M059J (cell line): ENCODE measurements at places on chromosomes 7 and 10. TPM values are rescaled to one million over a fixed set of nuclear protein-coding genes. Genes with fewer than 3 reads are reported as not detected.

AOAH gene
- total RNA-seq = 2.6 and 3.0 TPM in 2 replicates

DNA sequence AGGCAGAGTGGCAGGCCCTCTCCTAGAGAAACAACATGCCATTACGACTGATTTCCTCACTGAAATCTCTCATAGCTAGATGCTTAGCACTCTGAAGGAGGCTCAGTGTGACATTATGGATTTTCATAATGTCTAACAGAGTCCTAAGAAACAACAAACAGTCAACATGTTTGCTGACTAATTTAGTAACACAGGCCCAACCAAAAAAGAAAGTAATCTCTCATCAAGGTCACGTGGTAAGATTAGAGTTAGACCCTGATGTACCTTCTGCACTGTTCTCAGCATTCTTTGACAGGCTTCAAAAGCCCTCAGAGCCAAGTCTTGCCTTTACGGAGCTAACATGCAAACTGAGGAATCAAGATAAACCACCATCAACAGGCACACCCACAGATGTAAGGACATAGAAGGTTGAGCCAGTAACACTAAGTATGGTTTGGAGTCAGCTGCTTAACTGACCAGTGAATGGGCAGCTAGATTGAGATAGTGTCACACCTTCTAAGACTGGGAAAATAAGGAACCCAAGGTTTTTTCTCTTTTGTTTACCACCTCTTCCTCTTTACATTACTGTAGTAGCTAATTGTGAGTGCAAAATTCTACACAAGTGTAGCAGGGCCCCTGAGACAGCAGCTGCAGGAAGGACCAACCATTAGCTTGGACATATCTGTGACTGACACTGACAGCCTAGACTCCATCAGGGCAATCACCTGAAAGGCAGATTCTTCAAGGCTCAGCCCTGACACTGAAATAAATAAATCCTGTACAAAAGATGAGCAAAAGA, 15.3 kb upstream of the KCNIP2 start:
- no peak for DNase-seq

MKLN1 gene
- 26.5 and 32.0 TPM in 2 replicates for total RNA-seq

GRCh38 chr10:85789125-85789524, 577.5 kb downstream of the GRID1 start:
- no peak for DNase-seq

RASA4 gene
- 5.4 and 9.0 TPM in 2 replicates for total RNA-seq

MACC1 gene
- total RNA-seq = 0.07 and 0.15 TPM in 2 replicates

- DNase-seq = no peak
Measured at GRCh38 chr7:52992479-52993162, 42.8 kb upstream of the POM121L12 start.

SHH gene
- not detected in 2 replicates for total RNA-seq

GRCh38 chr10:74871595-74872382, 45.4 kb downstream of the KAT6B start:
- no peak for DNase-seq

PTPRN2 gene
- 2.2 and 2.3 TPM in 2 replicates for total RNA-seq

DNA sequence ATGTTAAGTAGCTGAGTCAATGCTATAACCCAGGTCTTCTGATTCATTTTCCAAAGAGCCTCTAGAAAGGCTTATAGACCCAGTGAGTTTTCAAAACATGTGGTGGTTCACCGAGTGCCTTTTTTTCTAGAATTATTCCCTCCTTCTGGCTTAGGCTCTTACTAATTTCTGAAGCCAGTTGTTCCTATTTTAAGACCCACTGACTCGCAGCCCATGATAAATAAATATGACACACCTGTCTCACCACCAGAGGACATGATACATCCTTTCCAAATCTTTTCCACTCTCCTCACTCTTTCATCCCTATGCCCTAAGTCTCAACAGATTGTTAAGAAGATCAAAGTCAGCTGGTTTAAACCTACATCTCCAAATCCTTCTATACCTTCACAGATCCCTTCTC, 126.0 kb upstream of the WNT16 start:
- peak; percentile 32 for DNase-seq

- DNase-seq = peak; percentile 43
Measured at GRCh38 chr7:2482725-2483451, 6.7 kb upstream of the GRIFIN start.

GRCh38 chr10:124242365-124242764, 149.0 kb upstream of the CHST15 start:
- no peak for DNase-seq

CCZ1B gene
- total RNA-seq = 25.6 and 47.2 TPM in 2 replicates

GRCh38 chr10:130986846-130987245, 324.7 kb downstream of the TCERG1L start:
- DNase-seq = no peak

DNA sequence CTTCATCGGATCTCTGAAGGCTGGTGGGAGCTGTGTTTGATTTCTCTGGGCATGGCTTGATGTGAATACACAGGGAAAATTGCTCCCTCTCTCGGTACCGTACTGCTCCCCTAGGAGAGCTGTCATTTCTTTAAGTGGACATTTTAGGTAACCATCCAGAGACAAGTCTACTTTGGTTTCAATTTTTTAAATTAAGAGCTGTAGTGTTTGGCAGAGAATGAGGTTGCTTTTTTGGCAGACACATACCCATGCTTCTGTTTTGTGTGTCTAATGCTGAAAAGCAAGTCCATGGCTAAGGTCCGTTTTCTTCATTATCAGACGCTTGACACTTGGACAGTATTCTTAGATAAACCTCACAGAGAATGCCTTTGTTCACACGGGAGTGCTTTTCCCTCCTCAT, 61.3 kb upstream of the TRIL start:
- peak; percentile 29 for DNase-seq

DNA sequence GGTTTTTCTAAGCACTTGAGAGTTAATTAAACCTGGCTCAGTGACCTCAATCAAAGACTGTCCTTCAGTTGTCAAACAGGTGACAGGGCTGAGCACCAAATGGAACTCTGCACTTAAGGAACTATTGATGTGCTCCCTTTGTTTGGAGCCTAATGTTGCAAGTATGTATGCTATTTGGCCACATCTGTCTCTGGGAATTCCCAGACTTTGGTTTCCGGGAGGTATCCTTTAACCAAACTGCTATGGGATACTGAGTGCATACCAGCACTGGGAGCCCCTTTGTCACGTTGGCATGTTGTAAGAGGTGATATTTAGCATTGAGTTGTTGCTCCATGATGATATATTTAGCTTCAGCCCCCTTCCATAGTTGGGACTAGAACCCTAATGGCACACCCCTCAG, 25.2 kb downstream of the ASZ1 start:
- DNase-seq = peak; percentile 5

MYPN gene
- 30.8 and 34.5 TPM in 2 replicates for total RNA-seq

GRCh38 chr10:119427263-119427864, 115.2 kb downstream of the RGS10 start:
- no peak for DNase-seq

- no peak for DNase-seq
Measured at GRCh38 chr7:87154166-87154565, 1.9 kb downstream of the DMTF1 start.

GRCh38 chr10:64682043-64682442, 1160.8 kb downstream of the REEP3 start:
- DNase-seq = no peak

SH2B2 gene
- 0.44 and 5.1 TPM in 2 replicates for total RNA-seq

SLC26A3 gene
- not detected in 2 replicates for total RNA-seq

PLXNA4 gene
- 6.0 and 6.2 TPM in 2 replicates for total RNA-seq

DNA sequence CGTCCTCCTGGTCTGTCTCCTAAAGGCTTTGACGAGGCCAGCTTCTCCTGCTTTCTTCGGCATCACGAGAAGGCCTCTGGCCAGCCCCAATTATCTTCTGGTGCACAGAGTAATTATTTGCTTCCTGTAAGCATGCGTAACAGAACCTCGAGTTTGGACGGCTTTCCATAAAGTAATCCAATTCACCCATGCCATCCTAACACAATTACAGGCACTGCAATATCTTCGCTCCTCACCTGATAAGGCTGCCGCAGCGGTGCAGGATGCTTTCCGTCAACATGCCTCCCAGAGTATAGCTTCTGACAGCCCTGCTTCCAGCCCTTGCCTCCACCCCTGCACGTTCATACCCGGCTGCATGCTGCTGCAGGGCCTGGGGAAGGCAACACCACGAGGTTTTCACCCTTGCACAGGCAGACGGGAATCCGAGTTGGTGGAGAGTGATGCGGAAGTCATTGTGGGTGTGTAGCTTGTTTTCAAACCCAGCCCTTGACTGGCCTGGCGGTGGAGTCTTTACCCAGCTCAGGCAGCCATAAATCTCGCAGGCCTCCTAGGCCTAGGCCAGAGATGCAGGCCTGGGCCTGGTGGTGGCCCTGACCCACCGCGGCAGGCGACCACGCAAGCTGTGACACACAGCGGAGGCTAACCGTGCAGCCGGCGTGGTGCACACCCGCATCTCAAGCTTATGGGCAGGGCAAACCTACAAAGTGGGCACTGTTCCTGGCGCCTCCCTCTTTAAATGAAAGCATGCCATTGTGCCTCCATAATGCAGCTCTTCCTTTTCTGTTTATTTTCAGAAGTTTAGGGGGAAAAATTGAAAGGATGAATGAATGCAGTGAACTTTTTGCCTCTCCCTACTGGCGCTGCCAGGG, 12.7 kb downstream of the EBF3 start:
- DNase-seq = no peak

DNA sequence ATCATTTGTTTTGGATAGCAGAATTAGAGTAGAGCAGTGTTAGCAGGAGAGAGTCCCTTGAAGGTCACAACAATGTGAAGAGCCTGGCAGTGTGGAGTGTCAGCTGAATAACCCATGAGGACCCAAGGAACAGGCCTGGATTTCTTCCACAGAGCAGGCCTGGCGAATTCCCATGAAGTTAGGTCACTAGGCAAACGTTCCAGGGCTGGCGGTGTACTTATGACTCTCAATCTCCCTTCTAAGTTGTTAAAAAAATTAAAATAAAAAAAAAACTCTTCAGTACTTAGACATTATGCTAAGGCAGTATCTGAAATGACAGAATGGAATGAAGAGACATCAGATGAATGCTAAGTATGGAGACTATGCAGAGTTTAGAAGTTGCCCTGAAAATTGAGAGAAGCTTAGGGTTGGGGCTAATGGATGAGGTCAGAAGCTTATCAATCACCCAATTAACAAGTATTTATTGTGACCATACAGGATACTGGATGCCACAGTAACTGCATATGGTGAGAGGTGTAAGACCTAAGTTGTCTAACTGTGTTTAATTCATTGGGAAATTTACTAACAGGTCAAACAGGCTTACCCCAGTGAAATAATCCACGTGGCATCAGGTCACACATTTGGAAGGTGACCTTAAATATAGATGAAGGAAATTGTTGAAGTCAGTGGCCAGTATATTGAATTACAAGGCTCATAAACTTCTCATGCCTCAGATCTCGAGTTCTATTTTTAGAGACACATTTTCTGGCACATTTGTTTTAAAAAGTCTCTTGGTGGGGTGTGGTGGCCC, 126.2 kb upstream of the NRP1 start:
- DNase-seq = peak; percentile 78

SUGCT gene
- 5.6 and 6.9 TPM in 2 replicates for total RNA-seq

SPRN gene
- not detected in 2 replicates for total RNA-seq

DNA sequence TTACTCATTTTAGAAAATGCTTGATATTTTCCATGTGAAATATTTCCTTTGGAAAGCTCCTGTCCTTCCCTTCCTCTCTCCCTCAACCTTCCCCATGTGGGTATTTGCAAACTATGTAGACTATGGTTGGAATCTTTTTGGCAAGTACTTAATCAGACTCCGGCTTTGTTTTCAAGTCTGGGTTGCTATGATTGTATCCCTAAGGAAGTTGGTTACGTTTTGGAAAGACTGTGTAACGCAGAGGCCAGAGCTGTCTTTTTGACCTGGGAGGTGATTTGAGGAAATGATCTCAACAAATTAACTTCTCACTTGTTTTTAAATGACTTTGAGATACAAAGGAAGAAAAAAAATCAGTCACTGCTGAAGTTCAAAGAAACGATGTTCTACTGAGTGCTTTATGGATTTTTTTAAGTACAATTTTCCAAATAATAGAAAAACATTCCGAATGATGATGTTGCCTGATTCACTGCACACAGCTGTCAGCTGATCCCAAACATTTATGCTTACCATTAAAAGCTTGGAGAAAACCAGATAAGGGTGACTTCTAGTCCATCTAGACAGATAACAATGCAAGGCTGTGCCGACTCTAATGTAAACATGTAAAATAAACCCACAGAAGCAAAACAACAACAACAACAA, 145.5 kb upstream of the CELF2 start:
- peak; percentile 61 for DNase-seq

- DNase-seq = no peak
Measured at GRCh38 chr7:29190349-29191045, 4.1 kb upstream of the CHN2 start.

DNA sequence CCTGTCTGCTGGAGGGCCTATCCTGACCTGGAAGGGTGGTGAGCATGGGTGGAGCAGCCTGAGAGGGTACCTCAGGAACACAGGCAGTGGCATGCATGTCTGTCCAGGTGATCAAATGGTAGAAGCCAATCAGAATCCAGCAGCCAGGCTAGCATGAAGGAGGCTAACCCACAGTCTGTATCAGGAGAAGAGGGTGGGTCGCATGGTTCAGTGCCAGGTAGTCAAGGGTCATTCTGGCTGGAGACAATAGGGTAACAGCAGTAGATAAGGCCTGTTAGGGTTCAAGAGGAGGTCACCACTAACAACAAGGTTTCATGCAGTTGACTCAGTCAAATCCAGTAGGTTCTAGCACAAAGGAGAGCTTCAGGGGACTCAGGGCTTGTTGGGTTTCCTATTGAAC, 10.4 kb downstream of the ALDH18A1 start:
- DNase-seq = no peak

DNA sequence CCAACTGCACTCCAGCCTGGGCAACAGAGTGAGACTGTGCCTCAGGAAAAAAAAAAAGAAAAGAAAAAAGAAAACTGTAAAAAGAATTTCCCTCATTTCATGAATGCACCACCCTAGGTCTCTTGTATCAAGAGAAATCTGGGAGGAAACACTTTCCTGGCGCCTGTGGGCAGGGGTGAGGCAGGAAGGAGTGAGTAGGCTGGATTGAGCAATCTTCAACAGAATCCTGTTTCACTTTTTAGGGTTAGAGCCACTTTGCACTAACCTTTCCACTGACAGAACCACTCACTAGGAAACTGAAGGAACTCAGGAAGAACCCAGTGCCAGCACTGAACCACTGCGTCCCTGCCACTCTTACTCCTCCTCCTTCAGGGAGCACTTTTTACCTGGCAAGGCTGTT, 282.1 kb downstream of the CCDC3 start:
- peak; percentile 45 for DNase-seq

GRCh38 chr10:104123397-104123796, 1.4 kb downstream of the SFR1 start:
- DNase-seq = peak; percentile 27
